ENCODE measurements at places on chromosomes 6 and 20.

DNA sequence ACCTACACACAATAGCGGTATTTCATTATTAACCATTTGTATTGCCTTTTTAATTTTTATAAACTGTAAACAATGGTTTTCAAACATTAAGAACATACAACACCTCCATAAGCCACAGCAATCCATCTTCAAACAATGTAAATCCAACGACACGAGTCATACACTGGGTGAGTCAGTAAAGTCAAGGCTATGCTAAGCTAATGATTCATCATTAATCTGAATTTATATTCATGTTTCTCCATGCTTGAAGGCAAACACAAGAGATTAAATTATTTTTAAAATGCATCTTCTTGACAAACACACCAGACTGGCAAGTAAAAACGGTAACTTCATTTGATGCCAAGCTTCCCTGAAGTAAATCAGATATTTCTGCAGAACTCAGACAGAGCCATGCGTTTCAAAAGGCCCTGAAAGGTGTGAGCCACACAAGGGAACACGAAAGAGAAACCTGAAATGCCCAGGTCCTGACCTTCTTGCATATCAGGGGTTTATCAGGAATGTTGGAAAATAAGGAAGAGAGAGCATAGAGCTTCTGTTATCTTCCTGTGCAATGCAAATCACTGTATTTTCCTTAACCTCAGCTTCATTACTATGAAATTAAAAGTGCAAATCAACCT, 162.5 kb downstream of the ALDH8A1 start:
- H3K4me1 ChIP-seq = no peaks in the 10 kb centered on the region

DNA sequence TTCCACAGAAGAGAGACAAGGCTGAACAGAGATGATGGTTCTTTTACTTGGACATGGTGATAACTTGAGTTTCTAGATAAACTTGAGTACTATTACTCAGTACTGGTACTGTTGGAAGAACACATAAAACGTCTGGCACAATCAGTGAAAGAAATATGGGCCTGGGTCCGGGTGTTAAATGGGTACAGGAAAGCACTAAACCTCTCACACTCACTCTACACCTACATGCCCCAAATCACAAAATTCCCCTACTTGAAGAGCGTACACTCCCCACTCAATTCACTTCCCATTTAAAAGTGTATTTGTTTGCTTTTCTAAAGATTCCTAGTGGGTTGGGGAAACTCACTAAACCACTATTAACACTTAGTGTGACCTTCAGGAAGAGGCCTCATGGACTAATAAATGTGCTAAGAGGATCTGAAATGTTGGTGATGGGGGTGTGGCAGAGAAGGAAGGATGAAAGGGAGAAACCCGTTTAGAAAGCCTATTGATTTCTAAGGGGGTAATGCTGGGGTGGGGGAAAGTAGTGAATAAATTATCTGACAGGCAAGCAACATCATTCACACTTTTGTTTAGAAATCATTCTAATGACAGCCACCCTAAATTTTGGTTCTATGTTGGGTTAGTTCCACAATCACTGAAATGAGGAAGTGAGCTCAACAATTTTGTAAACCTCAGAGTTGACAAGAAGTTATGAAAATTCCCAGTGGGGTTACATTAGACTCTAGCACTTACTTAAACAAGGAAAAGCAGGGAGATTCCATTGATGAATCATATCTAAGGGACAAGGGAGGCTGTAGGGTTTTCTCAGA, 222.6 kb upstream of the MARCKS start:
- DNase-seq = no peak
- peaks cover 16% of the 10 kb centered on the region for H3K27me3 ChIP-seq
- H3K4me3 ChIP-seq = no peak overlapping the region
- peaks cover 48% of the 10 kb centered on the region for H3K4me1 ChIP-seq
- peak overlapping the region; percentile 72 for H3K27ac ChIP-seq

- H3K27me3 ChIP-seq = peaks cover 35% of the 10 kb centered on the region
- no peaks in the 10 kb centered on the region for H3K36me3 ChIP-seq
- no peak overlapping the region for H3K27ac ChIP-seq
- no peaks in the 10 kb centered on the region for H3K4me1 ChIP-seq
- H3K4me3 ChIP-seq = no peak overlapping the region
Measured at GRCh38 chr20:46772901-46773300, 63.5 kb downstream of the SLC2A10 start.

DNA sequence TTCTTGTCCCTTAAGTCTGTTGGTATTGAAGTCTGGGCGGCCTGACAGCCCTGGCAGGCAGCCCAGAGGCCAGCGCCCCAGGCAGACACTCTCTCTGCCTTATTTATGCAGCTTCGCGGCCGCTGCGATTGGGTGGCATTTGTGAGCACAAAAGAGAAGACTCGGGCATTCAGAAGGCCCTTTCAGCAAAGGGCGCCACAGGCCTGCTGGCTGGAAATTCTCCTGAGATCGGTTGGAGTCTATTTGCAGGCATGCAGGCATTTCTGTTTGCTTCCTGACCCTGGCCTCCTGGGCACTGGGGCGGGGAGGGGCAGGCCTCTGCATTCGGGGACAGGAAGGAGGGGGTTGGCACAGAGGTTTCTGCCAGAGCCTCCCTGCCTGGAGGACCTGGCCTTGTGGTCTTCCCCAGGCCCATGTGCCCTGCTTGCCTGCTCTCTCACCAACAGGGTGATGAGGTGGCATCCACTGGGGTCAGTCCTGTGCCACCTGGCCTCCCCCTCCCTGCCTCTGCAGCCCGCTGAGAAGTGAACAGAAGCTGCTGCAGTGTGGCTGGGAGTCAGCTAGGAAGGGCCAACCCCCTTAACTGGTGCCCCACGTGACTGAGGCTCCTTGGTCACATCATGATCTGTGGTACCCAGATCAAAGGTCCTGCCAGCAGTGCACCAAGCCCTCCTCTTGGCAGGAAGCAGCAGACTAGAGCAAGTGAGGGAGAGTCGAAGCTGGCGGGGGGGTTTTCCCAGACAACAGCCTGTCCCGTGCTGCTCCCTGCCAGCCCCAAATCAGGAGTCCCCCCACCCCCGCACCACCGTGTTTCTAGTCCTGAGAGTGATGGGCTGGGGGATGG, 16.6 kb upstream of the CCDC167 start:
- H3K27ac ChIP-seq = peak overlapping the region; percentile 89
- H3K4me3 ChIP-seq = peak overlapping the region; percentile 72
- H3K36me3 ChIP-seq = peaks cover 3% of the 10 kb centered on the region
- DNase-seq = peak; percentile 86
- H3K4me1 ChIP-seq = peaks cover 81% of the 10 kb centered on the region

GRCh38 chr6:43742931-43743632, 26.9 kb upstream of the VEGFA start:
- no peaks in the 10 kb centered on the region for H3K27me3 ChIP-seq
- no peaks in the 10 kb centered on the region for H3K4me1 ChIP-seq
- no peak overlapping the region for H3K4me3 ChIP-seq
- no peaks in the 10 kb centered on the region for H3K36me3 ChIP-seq

DNA sequence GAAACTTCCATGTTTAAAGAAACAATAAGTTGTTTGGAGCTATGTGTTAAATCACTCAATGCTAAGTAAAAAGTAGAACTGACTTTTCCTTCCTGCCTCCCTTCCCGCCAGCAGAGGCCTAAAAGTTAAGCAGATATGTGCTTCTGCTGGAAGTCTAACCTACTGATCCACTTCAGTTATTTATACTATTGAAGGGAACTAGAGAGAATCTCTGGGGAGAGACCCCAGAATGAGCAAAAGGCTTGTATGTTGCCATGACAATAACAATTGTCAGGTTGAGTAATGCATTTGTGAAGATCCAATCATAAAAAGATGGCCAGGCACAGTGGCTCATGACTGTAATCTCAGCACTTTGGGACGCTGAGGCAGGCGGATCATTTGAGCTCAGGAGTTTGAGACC, 24.7 kb downstream of the MGME1 start:
- H3K27ac ChIP-seq = peak overlapping the region; percentile 46
- H3K4me3 ChIP-seq = no peak overlapping the region
- H3K4me1 ChIP-seq = peaks cover 25% of the 10 kb centered on the region
- peaks cover 17% of the 10 kb centered on the region for H3K36me3 ChIP-seq
- peaks cover 5% of the 10 kb centered on the region for H3K27me3 ChIP-seq

DNA sequence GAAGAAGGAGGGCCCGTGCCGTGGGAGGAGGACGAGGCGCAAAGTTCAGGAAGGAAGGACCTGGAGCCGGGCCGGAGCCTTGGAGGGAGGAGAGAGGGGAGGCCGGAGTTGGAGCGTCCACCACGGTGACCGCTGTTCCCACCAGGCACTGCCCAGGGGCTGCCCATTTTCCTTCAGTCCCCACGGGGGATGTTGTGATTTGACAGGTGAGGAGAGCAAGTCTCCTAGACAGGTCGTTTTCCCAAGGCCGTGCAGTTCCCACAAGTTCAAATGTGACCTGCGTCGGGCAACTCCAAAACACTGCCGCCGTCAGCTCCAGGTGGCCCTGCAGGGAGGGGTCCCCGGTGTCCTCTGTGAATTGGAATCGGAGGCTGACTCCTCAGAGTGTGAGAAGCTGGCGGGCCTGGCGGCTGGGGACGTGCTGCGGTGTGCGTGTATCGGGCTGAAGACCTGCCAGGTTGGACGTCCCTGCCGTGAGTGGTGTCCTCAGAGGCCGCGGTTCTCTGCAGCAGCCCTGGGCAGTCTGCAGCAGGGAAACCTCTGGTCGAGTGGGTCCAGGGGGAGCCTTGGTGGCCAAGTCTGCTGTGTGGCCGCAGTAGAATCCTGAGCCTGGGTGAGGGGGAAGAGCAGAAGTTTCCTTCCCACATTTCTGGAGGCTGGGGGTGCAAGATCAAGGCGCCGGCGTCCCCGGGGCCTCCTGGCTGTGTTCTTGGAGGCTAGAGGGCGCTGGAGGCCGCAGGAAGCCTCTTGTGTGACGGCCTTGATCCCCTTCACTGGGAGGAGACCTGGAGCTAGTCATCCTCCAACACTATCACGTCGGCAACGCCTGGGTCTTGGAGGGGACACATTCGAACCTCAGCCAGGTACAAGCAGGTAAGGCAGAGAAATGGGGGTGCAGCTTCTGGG, 115.1 kb upstream of the FRMD1 start:
- H3K4me3 ChIP-seq = no peak overlapping the region
- peaks cover 4% of the 10 kb centered on the region for H3K27me3 ChIP-seq
- no peaks in the 10 kb centered on the region for H3K36me3 ChIP-seq

DNA sequence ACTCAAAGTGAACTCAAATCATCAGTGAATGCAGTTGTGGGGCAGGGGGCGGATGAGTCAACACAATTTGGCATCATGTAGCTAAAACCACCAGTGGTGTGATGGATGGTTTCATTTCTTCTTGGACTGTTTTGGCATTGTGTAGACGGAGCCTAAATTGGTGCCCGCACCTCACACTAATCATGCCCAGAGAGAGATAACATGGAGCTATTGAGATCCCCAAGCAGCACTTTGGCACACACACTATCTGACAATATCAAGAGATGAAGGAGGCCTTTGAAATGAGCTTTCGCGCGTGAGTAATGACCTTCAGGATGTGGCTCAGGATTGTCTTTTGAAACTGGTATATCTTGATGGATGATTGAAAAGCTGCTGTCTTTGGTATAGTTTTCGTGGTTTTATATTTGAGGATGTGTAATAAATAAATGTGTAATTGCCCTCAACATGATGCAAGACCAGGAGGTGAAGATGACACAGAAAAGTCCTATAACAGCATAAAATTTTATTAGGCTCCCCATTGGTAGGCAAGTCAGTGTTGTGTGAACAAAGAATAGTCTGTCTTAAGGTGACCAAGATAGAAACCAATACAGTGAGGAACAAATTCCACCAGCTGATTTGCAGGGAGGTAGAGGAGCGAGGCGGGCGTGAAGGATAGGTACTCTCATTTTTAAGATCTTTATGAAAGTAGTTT, 174.2 kb downstream of the TSHZ2 start:
- peaks cover 4% of the 10 kb centered on the region for H3K27me3 ChIP-seq
- peak; percentile 38 for DNase-seq
- no peaks in the 10 kb centered on the region for H3K36me3 ChIP-seq
- H3K27ac ChIP-seq = peak overlapping the region; percentile 86

DNA sequence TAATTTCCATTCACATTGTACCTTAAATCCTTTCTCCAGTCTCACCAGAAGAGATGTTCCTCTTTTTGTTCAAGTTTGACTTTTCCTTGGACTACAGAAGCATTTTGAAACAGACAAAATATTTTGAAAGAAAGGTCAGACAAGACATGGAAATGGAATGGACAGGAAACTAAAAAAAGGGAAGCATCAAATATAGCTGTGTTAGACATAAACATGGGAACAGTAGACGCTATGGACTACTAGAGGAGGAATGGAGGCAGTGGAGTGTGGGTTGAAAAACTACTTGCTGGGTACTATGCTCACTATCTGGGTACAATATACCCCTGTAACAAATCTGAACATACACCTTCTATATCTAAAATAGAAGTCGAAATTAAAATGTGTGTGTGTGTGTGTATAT, 4.1 kb upstream of the FAM135A start:
- no peak for DNase-seq
- H3K36me3 ChIP-seq = peaks cover 2% of the 10 kb centered on the region
- H3K27ac ChIP-seq = no peak overlapping the region
- peaks cover 5% of the 10 kb centered on the region for H3K27me3 ChIP-seq

GRCh38 chr6:126252154-126252553, 87.8 kb upstream of the CENPW start:
- no peak overlapping the region for H3K4me3 ChIP-seq
- no peak overlapping the region for H3K27ac ChIP-seq
- no peak for DNase-seq
- H3K36me3 ChIP-seq = peaks cover 4% of the 10 kb centered on the region
- no peaks in the 10 kb centered on the region for H3K4me1 ChIP-seq
- H3K27me3 ChIP-seq = no peaks in the 10 kb centered on the region

DNA sequence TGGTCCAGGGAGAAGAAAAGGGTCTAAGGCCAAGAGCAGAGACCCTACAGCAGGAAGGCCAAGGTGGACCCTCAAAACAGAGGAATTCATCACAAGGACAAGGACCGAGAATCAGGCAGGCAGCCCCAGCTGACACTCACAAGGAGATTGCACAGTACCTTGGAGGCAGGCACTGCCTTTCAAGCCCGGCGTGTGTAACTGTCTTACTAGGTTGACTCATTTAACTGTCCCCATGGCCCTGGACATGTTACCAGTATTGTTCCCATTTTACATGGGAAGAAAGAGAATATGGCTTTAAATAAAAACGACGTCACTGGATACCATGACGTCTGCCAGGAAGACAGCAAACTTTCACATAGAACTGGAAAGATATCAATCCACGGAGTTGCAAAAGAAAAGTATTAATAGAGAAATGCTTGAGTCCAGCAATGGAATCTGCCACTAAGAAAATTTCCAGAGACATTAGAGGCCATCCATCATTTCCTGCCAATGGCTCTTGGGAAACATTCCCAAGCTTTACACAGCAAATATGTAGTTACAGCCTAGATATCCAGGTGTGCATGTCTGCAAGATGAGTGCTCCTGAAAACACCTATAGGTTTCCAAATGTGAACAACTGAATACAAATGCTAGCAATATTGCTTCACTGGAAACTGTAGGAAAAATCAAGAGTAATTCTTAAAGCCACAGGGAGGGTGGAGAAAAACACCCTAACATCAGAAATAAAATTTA, 111.5 kb upstream of the RPS6KA2 start:
- no peaks in the 10 kb centered on the region for H3K27me3 ChIP-seq
- no peak for DNase-seq
- H3K27ac ChIP-seq = no peak overlapping the region
- H3K36me3 ChIP-seq = no peaks in the 10 kb centered on the region
- H3K4me3 ChIP-seq = no peak overlapping the region
- no peaks in the 10 kb centered on the region for H3K4me1 ChIP-seq

Data from activated naive CD8-positive, alpha-beta T cell treated with anti-CD3 and anti-CD28 coated beads, Interleukin-2, amount 50 U/mL, for 24 hours (primary cell).